ENCODE measurements at places on chromosomes 4 and X.

DNA sequence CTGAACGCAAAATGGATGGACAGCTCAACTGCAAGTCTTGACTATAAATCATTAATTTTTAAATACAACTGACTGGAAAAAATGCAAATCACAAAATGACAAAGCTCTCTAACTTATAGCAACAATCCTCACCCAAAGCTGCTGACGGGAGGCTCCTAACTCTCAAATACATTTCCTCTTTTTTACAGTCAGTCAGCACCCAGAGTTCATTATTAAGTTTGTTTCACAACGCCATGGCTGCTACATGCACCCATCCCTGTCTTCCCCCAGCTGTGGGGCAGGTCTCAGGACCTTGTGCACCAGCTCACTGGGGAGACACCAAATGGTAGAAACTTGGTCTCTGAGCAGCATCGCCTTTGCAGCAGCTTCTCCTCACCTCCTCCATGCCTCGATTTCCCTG, 97.6 kb downstream of the SLC34A2 start:
- DNase-seq, result no peak

DNA sequence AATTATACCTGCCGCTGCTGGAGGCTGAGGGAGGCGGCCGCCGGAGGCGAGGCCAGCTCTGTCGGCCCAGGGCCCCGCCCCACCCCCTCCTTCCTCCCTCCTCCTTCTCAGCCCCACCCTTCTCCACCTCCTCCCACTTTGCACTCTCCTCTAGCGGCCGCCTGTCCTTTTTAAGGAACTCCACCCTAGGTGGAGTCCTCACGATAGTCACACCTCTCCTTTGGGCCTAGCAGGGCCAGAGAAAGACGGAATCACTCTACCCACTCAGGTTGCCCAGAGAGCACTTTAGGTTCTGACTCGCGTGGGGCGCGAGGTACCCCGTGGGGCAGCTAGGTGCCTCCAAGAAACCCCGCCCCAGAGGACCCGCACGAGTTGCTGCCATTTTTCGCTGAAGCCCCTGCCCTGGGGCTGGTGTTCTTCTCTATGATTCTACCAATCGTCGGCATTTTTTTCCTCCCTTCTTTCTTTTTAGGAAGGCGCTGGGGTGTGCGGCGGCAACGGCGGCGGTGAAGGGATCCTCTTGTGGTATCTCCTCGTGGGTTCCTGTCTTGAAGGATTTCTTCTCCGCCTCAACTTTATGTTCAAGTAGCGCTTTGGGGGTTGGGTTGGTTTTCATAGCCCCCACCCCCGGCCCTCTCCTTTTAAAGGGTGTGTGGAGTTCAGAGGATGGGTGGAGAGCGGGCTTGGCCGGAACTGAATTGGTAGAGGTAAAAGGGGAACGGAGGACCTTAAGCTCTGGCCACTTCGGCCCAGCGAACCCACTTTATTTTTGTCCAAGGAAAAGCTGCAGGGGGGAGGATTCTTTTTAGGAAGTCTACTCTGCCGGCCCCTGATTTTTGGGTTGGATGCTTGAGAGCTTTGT, at the start of gene KLF8:
KLF8 (plus strand) TSS at position 136 of the 862 bp plus-strand sequence. CDS start 979 bp downstream, outside the sequence.
- DNase-seq, result no peak

- DNase-seq, result peak; percentile 55
Observed at GRCh38 chr4:1351854-1352566, 5.0 kb downstream of the UVSSA start.

- DNase-seq, result no peak
Observed at GRCh38 chr4:112112590-112113170, 32.6 kb upstream of the FAM241A start.
